ENCODE measurements at places on chromosomes 1 and 21.

DNA sequence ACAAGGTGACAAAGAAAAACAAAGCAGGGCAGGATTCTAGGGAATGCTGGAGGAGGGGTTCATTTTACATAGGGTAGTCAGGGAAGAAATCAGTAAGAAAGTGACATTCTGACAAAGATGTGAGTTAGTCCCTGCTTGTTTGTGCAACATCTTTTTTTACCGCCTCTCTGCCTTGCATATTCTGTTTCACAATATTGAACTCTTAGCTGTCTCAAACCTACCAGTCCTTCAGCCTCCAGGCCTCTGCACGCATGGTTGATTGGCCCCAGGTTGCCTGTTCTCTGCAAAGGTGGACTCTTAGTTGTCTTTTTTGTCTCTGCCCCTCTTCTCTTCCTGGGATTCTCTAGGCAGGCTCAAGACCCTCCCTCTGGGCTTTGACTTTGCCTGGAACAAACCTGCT is 152.2 kb upstream of the RUNX1 start:
- no peak for DNase-seq

DNA sequence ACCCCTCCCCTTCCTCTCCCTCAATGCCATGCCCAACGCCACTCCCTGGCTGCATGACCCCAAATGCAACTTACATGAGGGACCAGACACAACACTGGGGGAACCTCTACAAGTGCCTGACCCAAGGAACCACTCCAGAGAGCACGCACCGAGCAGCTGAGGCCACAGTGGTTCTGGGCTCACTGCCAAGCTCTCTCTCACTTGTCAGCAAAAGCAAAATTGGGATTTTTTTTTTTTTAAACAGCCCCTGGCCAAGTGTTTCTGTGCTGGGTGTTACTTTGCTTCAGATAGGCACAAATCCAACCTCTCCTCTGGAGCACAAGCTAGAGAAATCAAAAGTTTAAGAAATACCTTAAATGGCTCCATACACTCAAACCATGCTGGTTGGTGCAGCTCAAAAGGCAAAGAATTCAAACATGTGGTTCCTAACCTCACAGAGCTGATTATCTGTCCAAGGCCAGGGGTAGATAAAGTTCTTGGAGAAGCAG is 363.0 kb downstream of the SETD4 start:
- no peak for DNase-seq

GRCh38 chr1:88401313-88401712 is 282.8 kb upstream of the PKN2 start:
- DNase-seq = no peak

GRCh38 chr1:13623021-13623637 is 39.5 kb downstream of the PDPN start:
- DNase-seq = no peak

DNA sequence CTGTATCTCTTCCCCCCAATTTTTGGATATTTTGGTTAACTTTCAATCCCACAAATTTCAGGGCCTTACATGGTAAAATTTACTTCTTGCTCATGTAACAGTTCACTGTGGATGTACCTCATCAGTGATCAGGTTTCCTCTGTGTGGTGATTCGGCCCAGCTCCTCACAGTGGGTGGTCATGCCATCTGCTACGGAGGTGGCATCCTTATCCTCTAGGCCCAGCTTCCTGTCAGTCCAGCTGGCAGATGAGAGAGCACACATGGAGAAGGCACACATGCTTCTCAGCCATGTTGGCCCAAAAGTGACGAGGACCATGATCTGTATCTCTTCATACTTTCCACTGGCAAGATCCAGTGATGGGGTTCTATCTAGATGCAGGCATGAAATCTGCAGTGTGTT is 27.2 kb downstream of the PCBP3 start:
- no peak for DNase-seq

GRCh38 chr1:228013131-228013934 is 6.5 kb downstream of the WNT3A start:
- peak; percentile 52 for DNase-seq

DNA sequence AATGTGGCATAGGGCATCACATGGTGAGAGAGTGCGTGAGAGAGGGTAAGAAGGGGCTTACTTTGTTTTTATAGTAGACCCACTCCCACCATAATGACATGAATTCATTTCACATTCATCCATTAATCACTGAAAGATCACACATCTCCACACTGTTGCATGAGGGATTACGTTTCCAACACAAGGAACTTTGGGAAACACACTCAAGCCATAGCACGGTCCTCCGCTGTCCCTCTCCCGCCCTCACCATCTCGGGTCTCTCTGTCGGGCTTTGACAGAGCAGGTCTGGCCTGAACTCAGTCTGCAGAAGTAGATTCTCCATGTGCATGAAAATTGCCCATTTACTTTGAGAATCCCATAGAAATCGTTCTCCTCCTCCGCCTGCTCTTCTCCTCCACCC is 312.2 kb downstream of the MATN1 start:
- DNase-seq = peak; percentile 24

DNA sequence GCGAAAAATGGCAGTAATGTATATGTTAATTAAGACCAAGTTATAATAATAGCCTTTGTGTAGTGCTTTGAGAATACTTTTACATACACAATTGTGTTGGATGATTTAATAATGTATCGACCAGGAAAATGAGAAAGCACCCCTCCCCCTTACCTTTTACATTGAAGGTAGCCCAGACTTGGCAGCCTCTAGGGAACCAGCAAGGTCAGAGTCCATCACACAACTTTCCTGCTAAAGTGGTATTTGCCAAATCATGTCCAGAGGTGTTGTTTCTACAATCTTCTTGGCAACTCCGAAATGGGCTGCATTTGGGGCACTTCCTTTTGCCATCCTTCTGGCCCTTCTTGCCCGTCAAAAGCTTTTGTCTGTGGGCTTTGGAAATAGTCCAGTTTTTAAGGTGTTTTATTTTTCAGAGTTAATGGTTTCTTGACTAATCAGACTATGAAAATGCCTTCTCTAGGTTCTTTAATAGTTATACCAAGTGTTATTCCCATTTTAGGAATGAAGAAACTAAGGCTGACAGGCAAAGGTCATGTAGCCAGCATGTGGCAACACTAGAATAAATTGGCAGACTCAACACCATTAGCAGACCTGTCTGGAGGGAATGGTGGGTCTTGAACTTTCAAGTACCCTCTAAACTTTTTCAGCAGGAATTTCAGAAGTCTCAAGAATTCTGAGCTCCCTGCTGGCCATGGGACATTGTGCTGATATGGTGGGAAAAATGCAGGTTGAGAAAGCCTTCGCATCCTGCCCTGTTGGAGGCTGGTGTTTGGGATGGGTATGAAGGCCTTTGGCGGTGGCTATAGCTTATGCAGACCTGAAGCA is 6.8 kb downstream of the ATP1A1 start:
- no peak for DNase-seq

- no peak for DNase-seq
These were observed 40.2 kb upstream of the ST6GALNAC5 start for GRCh38 chr1:76827066-76827465.

DNA sequence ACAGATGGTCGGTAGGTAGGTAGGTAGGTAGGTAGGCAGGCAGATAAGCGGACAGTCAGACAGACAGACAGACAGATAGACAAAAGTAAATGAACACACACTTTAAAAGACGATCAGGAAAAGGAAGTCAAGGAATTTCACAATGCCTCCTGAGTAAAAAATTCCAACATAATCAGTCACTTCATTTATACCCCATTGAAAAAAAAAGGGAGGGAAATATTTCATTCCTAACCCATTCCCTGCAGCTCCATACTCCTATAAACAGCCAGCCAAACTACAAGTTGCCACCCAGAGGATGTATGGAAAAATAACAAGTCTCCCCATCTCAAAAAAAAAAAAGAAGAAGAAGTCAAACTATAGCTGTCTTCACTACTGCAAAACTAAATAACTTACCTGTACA is 43.4 kb downstream of the ZZZ3 start:
- no peak for DNase-seq

GRCh38 chr1:30477588-30477987 is 245.8 kb downstream of the MATN1 start:
- no peak for DNase-seq

GRCh38 chr1:234039603-234040002 is 135.1 kb downstream of the SLC35F3 start:
- DNase-seq = no peak

DNA sequence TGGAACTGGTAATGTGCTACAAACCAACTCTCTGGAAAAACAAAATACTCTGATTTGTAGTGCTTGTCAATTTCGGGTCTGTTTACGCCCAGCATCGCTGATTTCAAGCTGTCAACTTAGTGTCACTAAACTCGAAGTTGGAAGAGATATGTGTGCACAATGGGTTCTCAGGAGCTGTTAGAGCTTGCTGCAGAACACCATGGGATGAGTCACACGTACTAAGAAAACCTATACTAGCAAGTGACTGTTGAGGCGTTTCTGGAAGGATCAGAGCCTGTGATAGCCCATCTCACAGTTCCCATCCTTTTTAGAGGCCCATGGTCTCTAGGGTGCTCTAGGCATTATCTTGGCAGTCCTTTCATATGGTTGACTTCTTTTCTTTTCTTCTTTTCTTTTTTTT is 14.3 kb downstream of the GMEB1 start:
- no peak for DNase-seq

- DNase-seq = peak; percentile 74
These were observed 49.1 kb downstream of the TRABD2B start for GRCh38 chr1:47948126-47948525.

DNA sequence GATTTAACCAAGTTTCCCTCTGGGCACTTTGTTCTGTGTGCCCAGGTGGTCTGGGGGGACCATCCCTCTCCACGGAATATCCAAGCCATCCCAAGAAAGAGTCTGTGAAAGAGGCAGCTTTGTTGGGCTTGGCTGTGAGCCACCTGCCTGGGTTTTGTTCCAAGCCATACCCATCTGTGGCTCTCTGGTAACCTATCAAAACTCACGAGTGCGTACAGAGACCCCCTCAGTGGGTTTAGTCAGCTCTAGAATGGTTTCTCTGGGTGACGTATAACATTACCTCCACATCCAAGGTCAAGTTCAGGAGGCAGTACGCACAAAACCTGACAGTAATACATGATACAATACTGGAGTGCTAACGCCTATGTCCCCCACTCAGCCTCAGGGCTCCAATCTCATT is 54.2 kb downstream of the DNTTIP2 start:
- DNase-seq = no peak

DNA sequence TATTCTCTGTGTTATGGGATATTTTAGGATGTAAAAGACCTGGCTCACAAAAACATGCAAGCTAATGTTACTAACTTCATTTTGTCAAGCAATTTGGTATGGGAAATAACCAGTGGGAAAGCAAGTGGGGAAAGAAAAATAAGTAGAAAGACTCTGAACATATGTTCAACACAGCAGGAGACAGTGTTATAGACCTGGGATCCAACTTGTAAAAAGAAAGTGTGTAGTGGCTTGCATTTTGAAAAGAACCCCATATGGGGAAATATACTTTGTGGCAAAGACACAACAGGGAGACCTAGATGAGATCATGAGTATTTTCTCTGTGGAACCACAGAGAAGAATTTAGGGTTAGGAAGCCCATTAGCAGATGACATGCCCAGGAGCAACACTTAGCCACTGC is 212.7 kb upstream of the NRIP1 start:
- DNase-seq = no peak

DNA sequence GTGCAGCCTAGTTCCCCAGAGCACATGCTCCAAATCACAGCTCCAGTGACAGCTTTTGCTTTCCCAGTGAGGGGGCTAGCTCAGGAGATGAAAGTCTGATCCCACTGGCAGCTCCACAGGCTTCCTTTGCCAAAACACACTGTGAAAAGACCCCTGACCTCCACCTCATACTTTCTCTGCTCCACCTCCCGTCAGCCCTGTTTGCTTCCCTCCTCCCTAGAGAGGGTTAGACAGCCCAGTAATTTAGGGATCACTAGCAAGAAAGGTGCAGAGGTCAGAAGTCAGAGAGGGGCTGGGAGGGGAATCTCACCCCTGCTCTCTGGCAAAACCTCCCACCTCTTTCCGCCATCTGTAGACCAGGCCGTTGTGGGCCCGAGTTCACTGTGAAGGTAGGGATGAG is 62.8 kb downstream of the PLXNA2 start:
- DNase-seq = no peak

GRCh38 chr1:98669355-98670296 is 8.1 kb downstream of the SNX7 start:
- DNase-seq = no peak

DNA sequence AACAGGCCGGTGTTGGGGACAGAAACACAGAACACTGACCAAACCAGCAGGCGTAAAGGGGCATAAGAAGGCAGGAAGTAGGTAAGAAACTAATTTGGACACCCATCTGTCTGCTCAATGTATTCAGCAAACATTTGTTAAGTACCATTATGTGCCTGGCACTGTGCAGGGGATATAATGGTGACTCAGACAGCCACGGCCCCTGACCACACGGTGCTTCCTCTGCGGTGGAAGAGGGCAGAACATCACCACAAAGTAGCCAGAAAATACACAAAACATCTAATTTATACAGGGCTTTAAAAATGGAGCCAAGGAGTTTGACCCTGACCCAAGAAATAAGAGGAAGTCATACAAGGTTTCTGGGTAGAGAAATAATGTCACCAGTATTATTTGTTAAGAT is 12.9 kb downstream of the DNAJC11 start:
- DNase-seq = no peak

DNA sequence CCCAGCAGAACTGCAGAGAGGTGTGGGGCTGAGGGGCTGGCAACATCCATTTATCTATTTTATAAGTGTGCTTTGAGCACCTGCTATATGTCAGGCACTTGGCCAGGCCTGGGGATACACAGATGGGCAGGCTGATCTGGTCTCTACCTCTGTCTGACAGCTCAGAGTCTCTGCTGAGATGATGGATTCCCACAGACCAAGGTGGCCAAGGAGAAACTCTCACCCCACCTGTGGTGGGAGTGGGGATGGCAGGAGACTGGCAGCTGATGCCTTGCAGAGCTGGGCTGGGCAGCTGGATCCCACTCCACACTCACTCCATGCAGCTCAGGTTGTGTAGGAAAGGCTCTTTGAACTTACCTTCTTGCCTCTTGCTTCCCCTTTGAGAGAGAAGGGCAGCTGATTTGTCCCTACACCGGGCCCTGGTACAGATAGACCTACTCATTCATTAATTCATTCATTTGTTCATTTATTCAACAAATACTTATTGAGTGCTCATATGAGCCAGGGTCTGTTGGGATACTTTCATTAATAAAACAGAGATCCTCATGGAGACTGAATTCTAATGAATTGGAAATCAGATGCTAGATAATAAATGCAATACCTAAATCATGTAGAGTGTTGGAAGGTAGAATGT is 9.0 kb downstream of the ADORA1 start:
- no peak for DNase-seq

All from H7 (cell line).